NCI-H1417 (cell line): ENCODE measurements at places on chromosomes 5 and 9.

DNA sequence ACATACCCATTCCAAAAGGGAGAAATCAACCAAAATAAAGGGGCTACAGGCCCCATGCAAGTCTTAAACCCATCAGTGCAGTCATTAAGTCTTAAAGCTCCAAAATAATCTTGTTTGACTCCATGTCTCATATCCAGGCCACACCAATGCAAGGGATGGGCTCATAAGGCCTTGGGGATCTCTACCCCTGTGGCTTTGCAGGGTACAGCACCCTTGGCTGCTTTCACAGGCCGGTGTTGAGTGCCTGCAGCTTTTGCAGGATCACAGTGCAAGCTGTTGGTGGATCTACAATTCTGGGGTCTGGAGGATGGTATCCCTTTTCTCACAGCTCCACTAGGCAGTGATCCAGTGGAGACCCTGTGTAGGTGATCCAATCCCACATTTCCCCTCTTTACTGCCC lies 5.0 kb upstream of the SPINK14 start:
- DNase-seq: no peak

GRCh38 chr5:10525124-10525495 lies 38.8 kb upstream of the ANKRD33B start:
- DNase-seq: no peak

DNA sequence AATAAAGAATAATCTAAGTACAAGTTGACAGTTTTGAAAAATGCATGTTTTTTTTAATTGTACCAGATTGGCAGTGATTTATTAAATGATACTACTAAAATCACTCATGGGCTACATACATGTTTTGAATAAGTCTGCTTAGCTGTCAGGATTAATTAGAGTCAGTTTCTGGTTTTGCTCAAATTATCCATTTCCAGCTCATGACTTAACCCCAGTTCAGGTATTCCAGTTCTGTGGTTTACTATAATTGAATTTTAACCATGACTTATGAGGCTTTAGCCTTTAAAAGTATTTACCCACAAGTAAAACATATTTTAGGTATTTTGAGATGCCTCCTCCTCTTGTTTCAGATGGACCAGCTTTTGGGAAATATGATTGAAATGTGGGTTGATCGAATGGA lies 17.8 kb upstream of the LRRC70 start:
- DNase-seq: no peak

DNA sequence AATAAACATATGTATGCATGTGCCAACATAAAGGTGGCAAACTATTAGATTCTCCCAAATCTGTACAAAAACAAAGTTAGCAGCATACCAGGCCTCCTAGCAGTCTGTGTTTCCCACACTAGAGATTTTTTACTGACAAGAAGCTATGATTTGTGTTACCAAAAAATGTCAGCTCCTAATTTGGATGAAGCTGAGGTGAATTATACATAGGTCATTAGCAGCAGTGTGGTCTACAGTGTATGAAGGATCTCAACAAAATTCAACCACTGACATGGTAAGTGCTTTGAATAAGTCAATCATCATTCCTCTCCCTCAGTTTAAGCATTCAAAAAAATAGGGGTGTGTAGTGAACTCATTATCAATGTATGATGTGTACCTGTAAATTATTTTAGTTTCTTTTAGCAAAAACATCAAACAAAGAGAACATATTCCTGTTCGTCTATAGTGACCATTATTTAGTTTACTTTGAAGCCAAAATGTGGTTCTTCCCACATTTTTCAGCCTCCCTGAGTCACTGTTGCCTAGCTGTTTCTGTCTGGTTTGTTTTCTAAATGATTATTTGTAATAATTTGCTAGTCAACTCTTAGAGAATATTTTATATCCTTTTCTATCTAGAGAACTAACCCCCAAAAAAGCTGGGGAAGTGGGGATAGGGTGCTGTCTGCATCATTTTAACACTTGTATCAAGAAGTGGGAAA lies 52.1 kb upstream of the RGMB start:
- no peak for DNase-seq

DNA sequence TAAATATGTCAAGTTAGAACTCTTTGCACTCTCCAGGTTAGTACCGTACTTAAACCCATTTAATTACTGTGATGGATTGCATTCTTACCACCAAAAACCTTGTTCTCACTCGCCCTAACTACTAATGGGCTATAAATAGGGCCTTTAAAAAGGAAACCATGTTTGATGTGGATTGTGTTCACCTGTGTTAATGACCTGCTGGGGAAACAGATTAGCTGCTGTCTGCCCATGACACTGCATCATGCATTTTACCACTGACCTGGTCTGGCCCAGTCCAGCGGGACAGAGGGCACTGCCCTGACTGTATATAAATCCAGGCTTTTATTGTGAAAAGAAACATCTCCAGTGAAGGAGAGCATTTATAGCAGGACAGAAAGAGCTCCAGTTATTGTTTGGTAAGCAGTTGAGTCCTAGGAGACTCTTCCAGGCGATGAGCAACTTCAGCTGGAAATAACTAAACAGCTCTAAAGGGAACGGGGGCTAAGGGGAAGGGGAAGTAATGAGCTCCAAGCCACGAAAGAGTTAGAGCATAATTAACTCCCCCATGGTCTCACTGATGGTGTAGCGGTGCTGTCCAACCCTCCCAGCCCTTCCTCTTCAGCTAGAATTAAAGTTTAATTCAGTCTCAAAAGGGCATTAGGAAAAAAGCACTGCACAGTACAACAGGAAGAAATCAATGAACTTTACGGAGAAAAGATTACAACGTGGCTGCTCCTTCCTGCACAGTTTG lies 303.1 kb downstream of the ENC1 start:
- DNase-seq: peak; percentile 26

DNA sequence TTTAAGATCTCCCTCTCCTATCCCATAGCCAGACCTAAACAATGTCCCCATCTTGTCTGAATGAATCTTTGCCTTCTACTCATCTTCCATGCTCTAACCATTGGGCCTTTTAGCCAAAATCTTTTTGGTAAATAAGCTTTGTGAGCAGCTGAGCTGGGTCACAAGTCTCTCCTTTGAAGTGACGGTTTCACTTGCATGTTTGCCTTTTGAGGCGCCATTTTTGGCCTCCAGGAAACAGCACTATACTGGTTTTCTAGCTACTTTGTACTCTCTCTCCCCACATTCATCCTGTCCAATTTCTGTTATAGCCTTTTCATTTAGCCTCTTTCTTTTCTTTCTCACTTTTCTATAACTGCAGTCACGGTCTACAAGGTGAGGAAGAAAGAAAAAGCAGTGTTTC lies 195.5 kb upstream of the C9orf72 start:
- no peak for DNase-seq

DNA sequence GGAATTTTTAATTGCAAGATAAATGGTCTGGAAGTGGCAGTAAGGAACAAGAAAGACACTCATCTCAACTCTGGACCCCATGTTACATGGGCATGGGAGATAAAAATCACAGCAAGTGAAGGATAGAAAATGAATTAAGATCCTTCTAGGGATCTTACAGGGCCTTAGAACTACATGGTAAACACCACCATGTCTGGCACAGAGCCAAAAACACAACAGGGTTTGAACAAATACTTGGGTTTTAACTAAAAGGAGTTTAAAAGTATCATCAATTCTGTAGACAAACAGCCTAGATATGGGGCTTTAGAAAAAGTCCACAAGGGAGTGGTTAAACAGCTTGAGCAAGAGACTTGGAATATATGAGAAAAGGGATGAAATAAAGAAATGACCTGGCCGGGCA lies 366.4 kb downstream of the ARL15 start:
- no peak for DNase-seq

DNA sequence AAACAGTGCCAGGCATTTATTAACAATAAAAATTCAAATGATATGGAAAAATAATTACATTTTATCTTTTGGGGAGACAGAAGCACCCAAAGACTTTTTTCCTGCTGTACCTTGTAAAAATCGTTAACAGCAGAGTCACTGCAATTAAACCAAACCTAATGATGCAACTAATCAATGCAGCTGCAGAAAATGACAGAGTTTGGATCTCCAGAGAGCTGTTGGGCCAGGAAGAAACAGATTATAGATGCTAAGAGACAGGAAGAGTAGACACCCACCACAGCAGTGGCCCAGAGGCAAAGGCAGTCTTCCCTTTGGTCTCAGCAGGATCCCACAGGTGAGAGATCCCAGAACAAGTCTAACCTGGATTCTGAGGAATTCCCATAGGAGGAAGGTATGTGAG lies 53.0 kb downstream of the SPOCK1 start:
- DNase-seq: no peak

GRCh38 chr9:135016037-135016640 lies 71.3 kb upstream of the OLFM1 start:
- DNase-seq: no peak
